HT1080 (cell line): ENCODE measurements at places on chromosomes 3 and 15. TPM values are rescaled to one million over a fixed set of nuclear protein-coding genes. Genes with fewer than 3 reads are reported as not detected.

GRCh38 chr3:189103208-189103607 lies 68.6 kb upstream of the TPRG1 start:
- DNase-seq: no peak

DNA sequence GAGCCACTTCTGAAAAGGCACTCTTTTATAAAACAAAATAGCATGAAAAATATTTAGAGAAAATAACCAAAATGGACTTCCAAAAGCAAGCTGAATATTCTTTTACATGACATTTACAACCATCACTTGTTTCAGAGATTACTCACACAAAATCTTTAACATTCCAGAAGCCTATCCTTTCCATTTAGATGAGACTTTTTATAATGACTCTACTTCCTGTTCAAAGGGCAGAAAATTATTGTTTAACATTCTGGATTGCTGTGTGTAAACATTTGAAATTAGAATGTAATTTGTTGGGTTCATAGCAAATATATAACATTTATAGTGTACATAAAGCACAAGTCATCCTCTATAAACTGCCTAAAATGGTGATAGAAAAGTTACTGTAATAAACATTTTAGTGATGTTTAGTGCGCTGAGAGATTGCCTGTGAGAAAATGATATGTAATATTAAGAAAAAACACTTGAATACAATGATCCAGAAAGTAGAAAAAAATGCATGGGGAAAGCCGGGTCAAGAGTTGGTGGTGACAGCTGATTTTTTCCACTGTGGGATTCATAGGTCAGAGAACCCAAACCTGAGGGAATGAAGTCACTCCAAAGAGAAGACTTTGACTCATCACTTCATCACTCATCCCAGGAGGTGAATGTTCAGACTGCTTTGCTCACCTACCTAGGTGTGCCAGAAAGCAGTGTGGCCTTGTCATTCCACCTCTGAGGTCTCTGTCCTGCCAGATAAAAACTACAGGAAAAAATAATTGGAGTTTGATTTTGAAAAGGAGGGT lies 305.8 kb downstream of the ARPP21 start:
- peak; percentile 62 for DNase-seq

DNA sequence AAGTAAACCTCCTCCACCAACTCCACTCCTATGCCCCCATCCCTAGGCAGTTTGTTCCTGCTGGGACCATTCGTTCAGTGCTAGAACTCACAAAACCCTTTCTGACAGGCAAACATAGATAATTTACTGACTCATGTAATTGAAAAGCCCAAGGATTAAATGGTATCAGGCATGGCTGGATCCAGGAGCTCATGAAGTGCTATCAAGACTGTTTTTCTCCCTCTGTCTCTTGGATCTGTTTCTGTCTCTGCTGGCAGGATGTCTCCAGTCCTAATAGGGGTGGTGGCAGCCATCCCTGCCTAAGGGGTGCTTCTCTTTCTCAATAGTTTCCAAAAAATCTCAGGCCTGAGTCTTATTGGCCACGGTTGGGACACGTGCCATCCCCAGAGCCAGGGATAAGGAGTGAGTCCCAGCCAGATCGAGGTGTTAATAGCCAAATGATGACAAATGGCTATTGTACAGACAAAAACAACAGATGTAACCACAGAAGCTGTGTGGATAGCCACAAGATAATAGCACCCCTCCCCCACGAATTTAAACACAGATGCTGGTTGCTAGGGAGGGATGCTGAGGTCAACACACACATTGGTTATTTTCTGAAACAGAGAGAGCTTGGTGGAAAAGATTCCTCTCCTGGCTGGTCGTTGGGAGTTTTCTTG lies 168.6 kb downstream of the SHQ1 start:
- peak; percentile 28 for DNase-seq

GRCh38 chr3:122627301-122627700 lies 49.9 kb downstream of the PARP15 start:
- no peak for DNase-seq

DNA sequence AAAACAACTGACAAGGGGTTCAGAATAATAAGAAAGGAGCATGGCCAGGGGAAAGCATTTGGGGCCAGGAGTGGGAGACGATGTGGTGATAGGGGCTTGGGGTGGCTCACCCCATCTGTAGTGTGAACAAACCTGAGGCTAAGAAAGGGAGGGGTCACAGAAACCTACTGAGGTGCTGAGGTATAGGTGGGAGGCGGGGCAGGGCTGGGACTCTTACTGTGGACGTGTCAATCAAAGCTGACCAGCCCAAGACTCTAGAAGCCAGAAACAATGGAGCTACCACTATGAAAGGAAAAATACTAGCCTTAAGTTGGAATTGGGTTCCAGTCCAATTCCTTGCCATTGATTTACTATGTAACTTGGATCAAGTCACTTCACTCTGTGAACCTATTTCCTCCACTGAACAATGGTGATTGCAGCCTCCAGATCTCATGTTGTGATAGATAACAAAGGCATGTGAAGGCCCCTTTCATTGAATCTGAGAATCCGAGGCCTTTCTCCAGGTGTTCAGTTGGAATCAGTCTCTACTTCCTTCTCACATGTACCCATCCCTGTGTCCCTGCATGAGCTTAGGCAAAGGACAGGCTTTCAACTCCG lies 260.9 kb upstream of the HES1 start:
- DNase-seq: no peak

Gene CISH
- 0.10 and 0.53 TPM in 2 replicates for total RNA-seq

Gene ALDH1A2
- total RNA-seq: not detected in 2 replicates

DNA sequence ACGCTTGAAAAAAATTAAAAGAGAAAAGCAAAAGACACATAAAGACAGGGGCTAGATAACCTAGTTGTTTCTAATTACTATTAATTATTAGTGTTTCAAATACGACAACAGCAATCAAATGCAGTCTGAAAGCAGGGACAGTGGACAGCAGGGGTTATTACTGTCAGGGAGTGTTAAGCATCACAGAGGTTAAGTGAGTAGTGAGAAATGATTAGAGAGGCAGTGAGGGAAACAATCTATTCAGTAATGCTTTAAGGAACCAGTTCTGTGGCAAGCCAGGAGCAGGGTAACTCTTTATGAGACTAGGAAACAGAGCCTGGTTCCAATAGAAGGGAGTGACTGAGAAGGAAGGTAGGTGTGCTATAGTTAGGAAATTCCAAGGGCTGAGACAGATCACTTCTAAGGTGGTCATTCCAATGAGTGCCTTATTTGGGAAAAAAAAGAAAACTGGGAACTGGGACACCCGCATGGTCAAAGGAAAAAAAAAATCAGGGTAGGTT lies 15.0 kb downstream of the RYK start:
- no peak for DNase-seq

Gene FAM81A
- total RNA-seq: 4.1 and 5.0 TPM in 2 replicates
